Osteoblast (primary cell): ENCODE measurements at places on chromosomes 13 and 19.

- peak; percentile 21 for DNase-seq
These were observed 653.0 kb upstream of the GPC6 start for GRCh38 chr13:92573467-92574057.

DNA sequence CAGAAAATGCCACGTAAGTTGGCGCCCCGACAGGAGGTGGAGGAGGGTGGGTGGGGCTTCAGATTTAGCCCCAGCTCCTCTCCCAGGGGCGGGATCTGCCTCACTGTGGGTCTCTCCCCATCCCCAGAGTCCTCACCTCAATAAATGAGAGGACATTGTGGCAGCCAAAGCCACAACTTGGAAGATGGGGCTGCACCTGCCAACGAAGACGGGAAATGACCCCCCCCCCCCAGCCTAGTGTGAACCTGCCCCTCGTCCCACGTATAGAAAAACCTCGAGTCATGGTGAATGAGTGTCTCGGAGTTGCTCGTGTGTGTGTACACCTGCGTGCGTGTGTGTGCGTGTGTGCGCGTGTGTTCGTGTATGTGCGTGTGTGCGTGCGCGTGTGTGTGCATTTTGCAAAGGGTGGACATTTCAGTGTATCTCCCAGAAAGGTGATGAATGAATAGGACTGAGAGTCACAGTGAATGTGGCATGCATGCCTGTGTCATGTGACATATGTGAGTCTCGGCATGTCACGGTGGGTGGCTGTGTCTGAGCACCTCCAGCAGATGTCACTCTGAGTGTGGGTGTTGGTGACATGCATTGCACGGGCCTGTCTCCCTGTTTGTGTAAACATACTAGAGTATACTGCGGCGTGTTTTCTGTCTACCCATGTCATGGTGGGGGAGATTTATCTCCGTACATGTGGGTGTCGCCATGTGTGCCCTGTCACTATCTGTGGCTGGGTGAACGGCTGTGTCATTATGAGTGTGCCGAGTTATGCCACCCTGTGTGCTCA is 1.5 kb upstream of the TRAPPC5 start:
- DNase-seq: peak; percentile 77

DNA sequence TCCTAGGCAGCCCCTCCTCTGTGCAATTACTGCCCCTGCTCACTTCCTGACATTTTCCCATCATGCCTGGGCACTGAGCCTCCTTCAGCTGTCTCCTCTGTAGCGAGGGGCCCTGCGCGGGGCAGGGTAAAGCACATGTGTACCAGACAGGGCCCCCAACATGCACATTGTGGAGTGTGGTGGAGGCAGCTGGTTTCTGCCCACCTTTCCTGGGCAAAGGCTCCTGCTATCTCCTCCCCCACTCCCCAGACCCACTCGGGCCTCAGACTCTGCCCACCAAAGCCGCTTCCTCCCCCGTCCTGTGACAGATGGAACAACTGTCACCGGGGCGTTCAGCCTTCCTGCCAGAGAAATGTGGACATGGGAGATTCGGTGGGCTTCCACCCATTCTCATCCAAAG is 2.9 kb upstream of the KPTN start:
- DNase-seq: no peak

- DNase-seq: no peak
These were observed 87.5 kb downstream of the TSHZ3 start for GRCh38 chr19:31261603-31262212.

GRCh38 chr13:107852072-107852471 is 363.3 kb downstream of the LIG4 start:
- DNase-seq: no peak

DNA sequence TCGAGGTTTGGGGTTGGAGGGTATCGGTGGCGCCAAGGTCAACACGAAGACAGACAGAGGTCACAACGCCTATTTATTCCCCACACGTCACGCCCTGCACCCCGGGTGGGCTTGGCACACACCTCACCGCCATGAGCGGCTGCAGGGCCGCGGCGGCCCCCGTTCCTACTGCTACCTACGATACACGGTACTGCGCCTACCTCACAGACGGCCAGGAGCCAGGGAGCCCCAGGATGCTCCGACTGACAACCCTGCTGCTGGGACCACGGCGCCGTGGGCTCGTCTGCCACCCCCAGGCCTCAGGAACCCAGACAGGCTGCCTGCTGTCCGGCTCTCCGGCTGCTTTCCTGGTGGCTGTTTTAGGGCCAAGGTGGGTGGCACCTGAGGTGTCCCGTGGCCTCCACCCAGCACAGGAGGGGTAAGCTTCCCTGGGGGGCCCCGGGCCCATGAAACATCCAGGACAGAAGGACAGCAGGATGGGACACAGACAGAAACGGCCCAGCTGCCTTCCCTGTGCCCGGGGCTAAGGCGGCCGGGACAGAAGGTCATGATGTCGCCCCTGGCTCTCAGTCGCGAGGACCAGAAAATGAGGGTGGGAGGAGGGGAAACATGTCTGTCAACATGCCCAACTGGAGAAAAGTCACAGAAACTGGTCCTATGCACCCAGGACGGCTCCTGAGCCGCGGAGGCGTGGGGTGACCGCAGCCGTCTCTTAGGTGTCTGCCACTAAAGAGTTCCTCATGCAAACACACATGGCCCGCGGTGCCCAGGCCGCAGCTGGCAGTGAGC is 15.0 kb upstream of the SLC39A3 start:
- peak; percentile 78 for DNase-seq

DNA sequence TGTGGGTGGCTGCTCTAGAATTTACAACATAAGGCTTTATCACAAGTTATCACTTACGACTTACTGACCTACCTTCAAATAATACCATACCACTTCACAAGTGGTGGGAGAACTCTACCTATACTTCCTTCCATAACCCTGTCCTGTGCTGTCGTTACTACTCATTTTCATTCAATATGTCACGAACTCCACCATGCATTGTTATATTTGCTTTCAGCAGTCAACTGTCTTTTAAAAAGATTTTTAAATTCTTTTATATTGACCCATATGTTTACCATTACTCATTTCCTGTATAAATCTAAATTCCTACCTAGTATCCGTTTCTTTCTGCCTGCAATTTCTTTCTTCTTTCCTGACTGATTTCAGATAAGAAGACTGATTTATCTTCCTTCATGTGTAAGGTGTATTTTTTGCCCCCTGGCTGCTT is 200.0 kb downstream of the KLF12 start:
- DNase-seq: no peak

- DNase-seq: no peak
These were observed 312.8 kb upstream of the GPC6 start for GRCh38 chr13:92913840-92914239.

- DNase-seq: peak; percentile 36
These were observed 65.1 kb downstream of the KCNRG start for GRCh38 chr13:50080203-50080910.

DNA sequence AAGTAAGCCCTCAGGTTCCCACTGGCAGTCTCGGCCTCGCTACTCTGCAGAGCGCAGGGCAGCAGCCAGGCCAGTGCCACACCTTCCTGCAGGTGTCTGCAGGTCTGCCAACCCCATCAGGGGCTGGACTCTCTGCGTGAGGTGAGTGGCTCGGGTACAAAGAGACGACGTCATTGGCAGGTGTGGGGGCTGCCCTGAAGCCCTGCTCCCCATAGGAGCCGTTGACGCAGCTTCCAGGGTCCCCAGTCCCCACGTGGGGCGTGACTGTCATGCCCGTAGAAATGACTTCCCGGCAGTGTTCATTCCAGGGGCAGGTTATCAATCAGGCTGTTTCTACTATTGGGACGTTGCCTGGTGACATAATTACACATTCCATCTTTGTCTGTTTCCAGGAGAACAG is 15.3 kb upstream of the GJB6 start:
- no peak for DNase-seq

GRCh38 chr19:50290011-50290410 is 39.2 kb downstream of the KCNC3 start:
- no peak for DNase-seq

DNA sequence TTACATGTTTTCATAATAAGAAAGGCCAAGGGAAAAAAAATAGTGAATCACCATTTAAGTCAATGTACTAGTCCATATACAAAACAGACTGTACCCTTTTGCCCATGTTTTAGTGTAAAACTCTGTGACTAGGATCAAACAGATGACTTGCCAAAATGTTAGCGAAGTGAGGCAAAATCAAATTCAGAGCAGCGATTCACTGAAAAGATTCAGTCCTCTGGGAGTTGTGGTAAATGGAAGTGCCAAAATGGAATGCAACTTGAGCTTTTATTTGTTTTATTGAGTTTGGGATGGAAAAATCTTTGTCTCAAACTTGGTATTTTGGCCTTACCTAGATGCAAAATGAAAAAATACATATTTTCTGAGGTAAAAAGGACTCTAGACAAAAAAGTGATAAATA is 9.1 kb downstream of the CDADC1 start:
- DNase-seq: no peak
